Trophoblast cell (in vitro differentiated cells and primary cell): ENCODE measurements at places on chromosomes 3 and 15.

GRCh38 chr15:40427188-40427587 is 13.6 kb upstream of the BAHD1 start:
- no peak for DNase-seq

- DNase-seq = no peak
Observed at GRCh38 chr3:40528426-40528825, 3.7 kb downstream of the ZNF621 start.

DNA sequence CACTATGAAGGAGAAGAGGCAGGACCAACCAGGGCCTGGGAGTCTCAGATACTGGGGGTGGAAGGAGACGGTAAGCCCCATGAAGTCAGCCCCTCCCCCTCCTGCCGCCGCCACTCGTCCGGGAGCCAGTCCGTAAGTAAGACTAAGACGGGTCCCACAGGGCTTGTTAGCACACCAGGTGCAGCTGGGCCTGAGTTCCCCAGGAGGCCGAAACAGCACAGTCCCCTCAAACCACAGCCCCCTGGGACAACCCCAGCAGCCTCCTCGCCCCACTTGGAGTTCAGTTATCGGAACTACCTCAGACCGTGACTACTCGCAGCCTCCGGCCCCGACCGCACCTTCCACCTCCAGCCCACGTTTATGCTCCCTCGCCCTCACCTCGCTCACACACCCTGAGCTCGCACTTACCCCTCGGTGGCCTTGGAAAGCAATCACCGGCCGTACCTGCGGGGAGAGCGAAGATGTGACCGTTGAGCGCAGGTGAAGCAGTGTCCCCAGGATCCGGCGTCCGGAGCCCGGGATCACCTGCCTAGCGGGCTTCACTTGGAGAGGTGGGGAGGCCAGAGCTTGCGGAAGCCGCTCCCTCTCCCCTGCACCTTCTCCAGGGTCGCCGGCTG is 557 bp downstream of the ELL3 start:
- DNase-seq = peak; percentile 34

GRCh38 chr3:143731776-143732175 is 116.5 kb downstream of the SLC9A9 start:
- no peak for DNase-seq

- DNase-seq = no peak
Observed at GRCh38 chr3:139338405-139338804, 5.4 kb upstream of the MRPS22 start.

DNA sequence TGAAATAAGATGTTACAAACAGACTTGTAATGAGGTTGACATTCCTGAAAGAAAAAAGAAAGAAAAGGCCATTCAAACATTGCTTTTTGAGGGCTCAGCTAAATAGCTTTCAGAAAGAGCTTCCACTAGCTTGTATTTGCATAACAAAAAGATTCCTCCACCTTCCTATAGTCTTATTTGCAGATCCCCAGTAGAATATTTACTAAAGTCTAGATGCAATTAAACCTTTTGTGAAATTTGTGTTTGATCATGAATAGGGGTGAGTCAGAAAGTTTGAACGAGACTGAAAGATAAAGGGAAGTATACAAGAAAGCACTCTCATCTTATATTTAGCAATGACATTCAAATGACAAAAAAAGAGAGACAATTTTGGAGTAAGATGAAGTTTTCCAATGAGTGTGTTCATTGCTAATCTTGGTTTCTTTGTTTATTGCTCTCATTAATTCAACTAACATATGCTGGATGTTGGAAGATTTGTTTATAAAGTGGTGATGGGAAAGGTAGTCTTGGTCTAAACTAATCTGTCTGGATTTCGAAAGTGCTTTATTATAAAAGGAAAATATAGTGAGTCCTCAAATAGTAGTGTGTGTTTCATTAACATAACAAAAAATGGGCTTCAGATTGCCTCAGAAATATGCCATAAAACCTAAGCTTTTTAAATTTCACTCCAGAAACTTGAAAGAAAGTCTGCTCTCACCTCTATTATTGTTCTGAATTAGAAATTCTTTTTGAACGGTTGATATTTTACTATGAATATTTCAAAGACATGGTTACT is 9.1 kb upstream of the CADPS start:
- no peak for DNase-seq

- no peak for DNase-seq
Observed at GRCh38 chr3:148265841-148266240, 431.9 kb upstream of the AGTR1 start.

- no peak for DNase-seq
Observed at GRCh38 chr15:82548700-82549099, 8.4 kb upstream of the RPS17 start.

DNA sequence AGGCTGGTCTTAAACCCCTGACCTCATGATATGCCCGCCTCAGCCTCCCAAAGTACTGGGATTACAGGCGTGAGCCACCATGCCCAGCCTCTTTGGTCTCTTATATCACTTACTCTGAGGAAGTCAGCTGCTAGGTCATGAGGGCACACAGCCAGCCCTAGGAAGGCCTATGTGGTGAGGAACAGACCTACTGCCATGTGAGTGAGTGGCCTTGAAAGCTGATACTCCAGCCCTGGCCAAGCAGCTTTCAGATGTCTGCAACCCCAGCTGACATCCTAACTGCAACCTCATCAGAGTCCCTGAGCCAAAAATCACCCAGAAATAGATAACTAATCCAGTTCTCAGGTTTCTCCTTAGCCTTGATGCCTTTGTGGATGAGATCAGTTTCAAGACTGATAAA is 224.3 kb downstream of the EDEM1 start:
- no peak for DNase-seq

- DNase-seq = no peak
Observed at GRCh38 chr3:186998937-186999368, 68.6 kb downstream of the ST6GAL1 start.

DNA sequence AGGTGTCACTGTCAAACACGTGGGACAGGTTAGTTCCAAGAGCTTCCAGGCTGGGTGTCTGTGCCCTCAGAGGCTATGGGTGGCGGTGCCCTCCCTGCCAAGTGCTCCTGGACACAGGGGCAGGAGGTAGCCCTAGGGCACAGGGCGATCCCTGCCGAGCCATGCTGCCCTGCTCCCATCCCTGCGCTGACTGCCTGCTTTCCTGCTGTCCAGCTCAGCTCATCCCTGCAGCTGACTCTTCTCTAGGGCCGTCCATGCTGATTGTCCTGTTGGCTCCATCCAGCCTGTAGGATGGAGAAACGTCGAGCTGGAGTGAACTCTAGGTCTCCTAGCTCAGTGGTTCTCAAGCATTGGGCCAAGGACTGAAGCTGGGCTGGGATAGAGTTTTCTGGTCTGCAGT is 3.7 kb downstream of the PDIA5 start:
- DNase-seq = no peak

DNA sequence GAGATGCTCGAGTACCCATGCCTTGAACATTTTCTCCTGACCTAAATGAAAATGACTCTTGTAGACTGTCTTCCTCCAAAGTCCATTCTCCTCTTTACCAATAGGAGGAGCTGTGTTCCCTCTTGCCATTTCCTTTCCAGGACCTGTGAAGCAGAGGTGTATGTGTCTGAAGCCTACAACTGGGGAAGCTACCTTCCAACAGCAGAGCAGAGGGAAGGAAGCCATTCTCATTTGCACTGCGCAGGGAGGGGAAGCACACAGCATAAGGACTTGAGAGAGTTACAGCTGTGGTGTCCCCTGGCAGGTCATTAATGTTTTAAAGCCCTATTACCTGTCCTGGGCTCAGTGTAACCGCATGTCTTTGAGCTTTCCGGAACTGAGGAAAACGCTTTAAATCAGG is 38.7 kb downstream of the HSPBAP1 start:
- peak; percentile 48 for DNase-seq

- no peak for DNase-seq
Observed at GRCh38 chr3:95775486-95776094, 1038.8 kb upstream of the EPHA6 start.

DNA sequence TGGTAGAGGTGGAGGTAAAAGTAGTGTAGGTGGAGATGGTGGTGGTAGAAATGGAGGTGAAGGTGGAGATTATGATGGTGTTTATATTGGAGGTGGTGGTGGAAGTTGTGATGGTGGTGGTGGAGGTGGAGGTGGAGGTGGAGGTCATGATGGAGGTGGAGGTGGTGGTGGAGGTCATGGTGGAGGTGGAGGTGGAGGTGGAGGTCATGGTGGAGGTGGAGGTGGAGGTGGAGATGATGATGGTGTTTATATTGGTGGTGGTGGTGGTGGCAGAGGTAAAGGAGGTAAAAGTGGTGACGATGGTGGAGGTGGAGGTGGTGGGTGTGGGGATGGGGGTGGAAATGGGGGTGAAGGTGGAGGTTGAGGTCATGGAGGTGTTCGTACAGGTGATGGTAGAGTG is 107.8 kb downstream of the ASB7 start:
- no peak for DNase-seq

- no peak for DNase-seq
Observed at GRCh38 chr15:56425976-56426375, 39.0 kb downstream of the MNS1 start.

DNA sequence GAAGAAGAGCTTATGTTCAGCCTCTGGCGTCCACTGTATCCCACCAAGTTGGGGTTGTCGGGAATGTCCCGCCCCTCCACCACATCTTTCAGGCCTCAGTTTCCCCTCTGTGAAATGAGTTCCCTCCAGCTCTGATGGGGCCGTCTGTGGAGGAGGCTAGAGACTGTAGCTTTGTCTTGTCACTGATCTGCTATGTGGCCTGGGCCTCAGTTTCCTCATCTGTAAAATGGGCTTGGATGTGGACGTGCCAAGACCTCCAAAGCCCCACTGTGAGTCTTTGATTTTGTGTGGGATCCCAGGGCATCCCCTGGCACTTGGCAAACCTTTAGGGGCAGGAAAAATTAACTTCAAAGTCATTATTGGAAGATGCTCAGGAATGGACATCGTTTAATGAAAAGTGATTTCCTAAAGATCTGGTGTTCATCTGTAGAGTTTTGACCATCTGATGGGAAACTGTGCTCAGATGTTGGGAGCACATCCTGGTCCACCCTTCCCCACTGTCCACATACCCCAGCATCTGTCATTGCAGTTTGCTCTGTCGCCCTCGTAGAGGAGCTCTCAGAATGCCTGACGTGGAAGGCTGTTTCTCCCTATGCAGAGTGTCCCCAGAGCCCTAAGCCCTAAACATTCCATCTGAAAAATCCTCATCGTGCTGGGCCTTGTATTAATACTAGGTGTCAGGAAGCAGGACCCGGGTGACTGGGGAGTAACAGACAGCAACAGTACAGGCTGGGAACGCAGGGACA is 28.5 kb downstream of the SLC6A6 start:
- DNase-seq = no peak

DNA sequence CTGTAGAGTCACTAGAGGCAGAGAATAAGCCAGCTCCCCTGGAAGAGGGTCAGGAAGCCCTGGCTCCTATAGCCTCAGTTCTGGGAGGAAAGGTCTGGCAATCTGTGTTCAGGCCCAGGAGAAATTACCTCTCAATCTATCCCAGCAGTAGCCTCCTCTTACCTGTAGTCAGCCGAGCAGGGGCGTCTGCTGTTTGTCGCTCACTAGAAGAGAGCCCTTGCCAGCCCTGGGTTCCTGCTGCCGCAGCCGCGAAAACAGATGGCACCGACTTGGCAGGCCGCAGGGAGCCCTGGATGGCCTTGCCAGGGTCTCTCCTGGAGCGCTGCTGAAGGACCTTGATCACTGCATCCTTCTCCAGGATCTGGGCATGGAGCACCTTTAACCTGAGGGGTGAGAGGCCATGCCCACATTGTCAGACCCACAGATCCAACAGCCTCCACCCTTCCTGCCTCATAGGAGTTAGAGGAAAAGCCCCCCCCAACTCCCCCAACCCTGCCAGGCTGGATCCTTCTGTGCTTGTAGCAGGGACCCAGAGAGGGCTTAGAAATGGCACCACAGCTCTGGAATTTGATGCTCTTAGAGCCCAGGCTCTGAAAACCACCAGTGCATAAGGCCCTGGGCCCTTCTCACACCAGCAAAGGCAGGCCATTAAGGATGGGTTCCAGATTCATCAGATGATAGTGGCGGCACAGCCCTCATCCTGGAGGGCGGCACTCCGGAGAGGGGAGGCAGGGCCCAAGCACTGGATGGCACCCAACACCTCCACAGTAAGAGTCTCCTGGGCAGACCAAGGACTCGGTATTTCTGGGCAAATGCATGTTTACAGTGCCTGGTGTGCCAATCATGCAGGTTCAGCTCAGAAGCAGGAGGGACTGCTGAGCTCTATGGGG is 14.9 kb downstream of the AMOTL2 start:
- no peak for DNase-seq

DNA sequence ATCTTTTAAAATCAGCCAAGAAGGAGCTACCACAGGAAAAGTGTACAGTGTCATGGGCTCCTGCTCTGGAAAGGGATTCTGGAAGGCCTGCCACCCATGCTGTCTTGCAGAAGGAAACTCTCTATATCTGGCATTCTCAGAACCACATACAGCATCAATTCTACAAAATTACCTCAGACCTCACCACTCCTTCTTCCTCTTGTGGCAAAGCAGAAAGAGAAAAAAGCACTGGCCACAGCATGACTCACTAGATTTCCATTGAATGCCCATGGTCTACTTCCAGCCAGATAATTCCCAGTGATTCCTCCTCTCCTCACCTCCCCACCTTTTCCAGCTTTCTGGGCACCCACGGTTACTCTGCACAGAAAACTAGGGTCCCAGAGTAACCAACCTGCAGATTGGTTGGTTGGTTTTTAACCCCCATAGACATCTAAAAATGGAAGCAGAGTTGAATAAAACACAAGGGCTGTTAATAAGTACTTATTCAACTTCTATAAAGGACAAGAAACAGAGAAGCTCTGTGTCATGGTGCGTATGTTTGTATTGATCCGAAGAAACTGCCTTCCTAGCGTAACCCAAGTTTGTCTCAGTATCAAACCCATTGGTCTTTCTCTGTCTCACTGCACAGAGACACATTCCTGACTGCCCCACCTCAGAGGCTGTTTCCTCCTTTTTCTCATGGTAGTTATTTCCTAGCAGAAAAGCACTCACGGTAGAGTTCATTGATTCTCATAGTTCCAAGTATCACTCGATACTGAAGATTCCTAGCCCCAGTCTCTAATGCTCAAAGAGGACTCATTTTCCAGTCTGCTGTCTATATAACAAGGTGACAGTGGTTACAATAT is 67.7 kb downstream of the LDHAL6B start:
- no peak for DNase-seq

GRCh38 chr3:80035021-80035420 is 267.2 kb upstream of the ROBO1 start:
- peak; percentile 10 for DNase-seq

DNA sequence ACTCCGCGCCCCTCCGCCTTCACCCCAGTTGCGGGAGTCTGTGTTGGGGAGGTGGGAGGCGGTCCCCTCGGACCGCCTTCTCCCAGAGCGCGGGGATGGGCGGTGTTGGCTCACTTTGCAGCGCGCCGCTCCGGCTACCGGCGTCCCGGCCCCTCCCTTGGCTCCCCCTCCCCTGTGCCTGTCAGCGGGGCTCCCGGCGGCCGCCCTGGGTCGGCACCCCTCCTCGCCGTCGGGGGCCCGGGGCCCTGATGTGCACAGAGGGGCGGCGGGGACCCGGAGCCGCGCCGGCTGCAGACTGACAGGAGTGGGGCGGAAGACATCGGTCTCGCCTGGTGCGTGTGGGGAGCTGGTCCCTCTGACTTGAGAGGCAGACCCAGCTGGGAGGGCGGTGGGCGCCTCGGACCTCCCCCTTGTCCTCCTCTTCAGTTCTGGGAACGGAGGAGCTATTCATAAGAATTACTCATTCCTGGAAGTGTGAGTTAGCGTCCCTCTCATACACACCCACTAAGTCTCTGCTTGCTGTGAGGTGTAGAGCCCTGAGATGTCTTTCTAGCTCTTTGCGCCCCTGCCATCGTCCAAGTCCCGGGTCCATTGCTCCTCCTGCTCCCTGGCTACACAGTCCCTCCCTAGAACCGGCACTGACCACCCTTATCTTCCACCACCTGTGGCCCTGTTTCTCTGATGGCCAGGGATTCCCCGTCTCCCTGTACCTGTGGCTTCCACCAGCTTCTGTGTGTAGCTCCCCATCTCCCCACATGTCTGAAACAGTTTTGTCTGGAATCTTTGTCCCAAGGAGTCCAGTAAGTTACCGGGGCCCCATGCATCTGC is 42.3 kb upstream of the ROPN1 start:
- DNase-seq = no peak
